ENCODE measurements at places on chromosomes 5 and 9.

- no peak for DNase-seq
Observed at GRCh38 chr9:136197084-136197875, 7.6 kb downstream of the LHX3 start.

- no peak for DNase-seq
Observed at GRCh38 chr9:127449332-127449966, 1.8 kb downstream of the RPL12 start.

DNA sequence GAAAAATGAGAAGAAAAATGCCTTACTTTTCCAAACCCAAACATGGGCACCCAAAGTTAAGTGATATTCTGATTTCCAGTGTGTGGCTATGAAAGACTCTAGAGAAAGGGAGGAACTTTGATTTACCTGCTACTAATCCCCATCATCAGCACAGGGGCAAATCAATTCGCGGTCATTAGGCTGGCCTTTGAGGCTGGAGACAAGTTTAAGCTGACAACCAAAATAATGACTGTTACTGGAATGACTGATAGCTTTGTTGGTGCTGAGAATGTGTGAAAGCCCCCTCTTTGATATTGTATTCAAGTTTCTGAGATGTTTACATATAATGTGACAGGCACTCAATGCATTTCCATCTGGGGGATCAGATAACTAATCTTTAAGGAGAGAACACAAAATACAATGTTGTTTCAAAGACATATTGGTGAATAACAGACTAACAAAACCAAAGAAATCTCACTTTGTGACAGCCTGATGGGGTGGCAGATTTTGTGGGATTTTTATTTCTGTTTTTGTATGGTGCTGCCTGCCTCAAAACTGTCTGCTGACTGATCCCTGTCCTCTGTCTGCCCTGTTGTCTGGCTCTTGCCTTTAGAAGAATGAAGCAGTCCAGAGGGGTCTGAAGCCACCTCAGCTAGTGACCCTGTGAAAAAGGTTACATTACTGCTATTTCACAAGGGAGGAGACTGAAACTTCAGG is 12.6 kb upstream of the INSYN2B start:
- no peak for DNase-seq

- no peak for DNase-seq
Observed at GRCh38 chr5:15687401-15687800, 187.4 kb downstream of the FBXL7 start.

DNA sequence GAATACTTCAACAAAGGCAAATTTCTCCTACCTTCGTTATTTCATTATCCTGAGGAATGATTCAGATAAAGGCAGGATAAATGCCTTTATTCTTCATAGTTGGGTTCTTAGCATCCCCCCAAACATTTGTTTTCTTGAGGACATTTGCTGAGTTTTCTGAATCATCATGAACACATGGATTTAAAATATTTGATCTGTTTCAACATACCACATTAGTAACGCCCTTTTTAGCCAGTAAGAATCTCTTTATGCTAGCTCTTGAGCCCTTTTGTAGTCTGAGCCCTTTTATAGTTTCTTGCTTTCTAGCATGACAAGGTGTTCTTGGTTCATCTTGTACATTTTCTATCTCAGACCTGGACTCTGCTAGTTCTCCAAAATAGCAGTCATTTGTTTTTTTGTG is 27.9 kb downstream of the SKIC3 start:
- no peak for DNase-seq

DNA sequence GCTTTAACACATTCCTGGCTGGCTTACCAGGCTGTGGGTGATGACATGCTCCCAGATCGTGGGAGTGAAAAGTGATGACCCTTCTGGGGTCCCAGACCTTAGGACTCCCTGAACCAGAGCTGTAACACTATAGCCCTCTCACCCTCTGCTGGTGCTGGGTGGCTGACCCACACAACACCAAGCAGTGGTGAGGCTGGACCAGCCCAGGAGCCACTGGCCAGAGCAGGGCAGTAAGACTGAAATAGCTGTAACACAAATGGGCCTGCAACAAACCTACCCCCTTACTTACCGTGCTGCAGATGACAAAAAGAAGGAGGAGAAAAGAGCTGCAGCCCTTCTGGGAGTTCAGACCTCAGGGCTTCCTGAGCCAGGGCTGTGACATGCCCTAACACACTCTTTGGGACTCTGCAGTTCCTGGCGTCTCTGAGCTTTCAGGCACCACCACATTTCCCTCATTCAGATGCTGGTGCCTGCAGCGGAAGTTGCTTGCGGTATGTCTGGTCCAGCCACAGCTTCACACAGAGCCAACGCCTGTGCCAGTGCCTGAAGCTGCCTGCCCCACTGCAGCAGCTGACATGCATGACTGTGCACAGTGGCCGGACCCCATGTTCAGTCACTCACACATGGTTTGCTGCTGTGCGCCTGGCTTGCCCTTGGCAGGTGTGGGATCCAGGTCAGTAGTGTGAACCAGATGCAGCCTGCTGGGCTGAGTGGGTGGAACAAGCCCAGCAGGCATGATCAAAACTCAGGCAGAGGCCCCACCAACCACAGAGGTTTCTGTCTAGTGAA is 1247.4 kb downstream of the EFNA5 start:
- DNase-seq, result no peak

All from inflammatory macrophage treated with lipopolysaccharide for 1 hour (primary cell).